ENCODE measurements at places on chromosomes 12 and 14.
A peak's percentile ranks its signal among the peaks of the same experiment; 100 is the strongest.

DNA sequence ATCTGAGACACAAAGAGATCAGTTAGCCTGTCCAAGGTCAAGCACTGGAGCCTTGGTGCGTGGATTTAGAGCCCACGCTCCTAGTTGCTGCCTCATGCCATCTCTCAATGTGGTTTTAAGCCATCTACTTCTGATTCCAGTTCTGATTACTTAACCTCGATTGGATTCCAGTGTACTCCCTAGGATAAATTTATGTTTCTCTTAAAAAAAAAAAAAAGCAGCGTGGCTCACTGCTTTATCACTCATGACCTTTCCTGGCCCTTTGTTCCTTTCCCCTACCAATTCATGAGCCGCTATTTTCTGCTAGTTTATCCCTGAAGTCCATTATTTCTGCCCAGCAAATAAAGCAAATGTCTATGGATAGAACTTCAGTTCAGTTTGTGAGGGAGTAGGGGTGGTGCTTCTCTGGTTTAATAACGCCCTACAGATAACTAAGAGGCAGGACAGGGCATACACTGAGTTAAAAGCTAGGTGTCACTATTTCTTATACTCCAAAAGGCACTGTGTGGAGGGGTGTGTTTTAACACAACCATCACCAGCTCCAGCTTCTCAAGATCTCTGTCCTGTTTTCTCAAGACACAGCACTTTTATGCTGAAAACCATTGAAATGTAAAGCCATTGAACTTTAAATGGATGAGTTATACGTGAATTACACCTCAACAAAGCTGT is 9.8 kb upstream of the PARP11 start:
- DNase-seq: peak; percentile 10

- peak; percentile 8 for DNase-seq
Observed at GRCh38 chr12:101592921-101593320, 1.9 kb upstream of the MYBPC1 start.

DNA sequence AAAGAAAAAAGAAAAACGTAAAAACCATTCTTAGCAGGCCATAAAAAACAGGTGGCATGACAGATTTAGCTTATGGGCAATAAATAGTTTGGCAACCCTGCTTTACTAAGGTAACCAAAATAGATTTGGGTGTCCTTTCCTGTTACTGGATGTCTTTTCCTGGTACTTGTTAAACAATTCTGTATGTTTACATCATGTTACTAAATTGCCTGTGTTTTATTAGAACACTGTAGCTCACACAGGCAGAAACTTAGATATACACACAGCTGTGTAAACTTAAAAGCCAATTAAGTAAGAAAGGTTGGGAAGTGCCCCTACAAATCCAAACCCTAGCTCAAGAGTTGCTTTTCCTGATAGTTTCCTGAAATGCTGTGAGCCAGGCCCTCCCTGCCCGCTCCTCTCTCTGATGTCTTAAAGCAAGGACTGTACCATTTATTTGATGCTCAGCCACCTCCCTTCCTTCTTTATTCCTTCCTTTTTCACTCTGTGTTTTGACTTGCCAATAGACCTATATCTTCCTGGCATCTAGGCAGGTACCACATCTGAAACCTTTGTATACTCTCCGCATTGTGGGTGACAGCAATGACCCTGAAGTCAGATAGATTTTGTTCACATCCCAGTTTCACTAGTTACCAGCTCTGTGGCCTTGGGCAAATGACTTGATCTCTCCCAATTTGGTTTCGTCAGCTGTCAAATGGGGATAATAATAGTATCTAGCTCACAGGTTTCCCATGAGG is 3.7 kb upstream of the CAMKK2 start:
- no peak for DNase-seq

- DNase-seq: no peak
Observed at GRCh38 chr14:23052182-23052623, 5.1 kb downstream of the CDH24 start.

- DNase-seq: peak; percentile 5
Observed at GRCh38 chr14:83744891-83745290, 1785.1 kb upstream of the FLRT2 start.

DNA sequence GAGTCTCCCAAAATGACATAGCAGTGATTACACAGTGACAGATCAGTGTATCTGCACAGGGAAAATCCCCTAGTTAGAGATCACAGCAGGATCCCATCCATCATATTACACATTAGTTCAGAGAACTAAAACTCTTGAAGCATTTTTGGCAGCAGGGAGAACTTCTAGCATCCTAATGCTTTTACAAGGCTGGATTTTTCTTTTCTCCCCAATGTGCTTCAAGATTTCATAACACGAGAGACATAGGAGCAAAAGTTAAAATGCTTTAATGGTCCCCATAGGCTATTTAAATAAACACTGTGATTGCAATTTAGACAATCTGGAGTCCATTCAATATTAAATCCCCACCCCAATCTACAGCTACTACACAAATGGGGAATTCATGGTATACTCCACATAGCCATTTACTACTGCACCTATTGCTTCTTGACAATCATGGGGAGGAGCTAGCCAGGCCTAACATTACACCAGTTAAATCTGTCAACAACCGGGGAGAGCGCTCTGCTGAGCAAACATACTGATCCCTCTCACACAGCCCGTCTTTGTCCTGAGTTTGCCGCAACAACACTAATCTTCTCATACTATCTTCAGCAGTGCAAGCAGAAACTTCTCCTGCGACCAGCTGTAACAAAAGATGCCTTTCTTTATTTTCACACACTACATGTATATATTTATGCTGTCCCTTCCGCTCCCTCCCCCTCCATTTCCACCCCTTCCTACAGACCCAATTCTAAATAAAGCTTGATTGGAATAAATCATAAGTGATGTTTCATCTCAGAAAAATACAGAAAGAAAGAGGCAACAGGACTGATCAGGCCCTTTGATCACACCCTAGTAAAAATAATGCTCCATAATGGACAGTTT is 120.3 kb upstream of the SOX5 start:
- no peak for DNase-seq

DNA sequence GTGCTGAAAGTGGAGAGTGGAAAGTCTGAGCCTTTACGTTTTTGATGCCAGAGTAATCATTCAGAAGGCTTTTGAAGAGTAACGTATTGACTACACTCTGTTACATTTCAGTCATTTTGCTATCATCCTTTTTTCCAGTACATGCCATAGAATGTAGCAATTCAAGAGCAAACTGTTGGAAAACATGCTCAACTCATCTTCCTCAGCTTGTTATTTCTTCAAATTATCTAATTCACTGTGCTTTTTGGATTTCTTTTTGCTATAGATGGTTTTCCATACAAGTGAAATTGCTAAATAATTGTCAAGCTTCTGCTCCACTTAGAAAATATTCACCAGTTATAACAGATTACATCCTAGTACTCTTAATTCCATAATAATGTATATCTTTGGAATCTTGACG is 129.9 kb upstream of the CLEC14A start:
- no peak for DNase-seq

GRCh38 chr12:76666290-76666835 is 97.6 kb upstream of the ZDHHC17 start:
- no peak for DNase-seq

DNA sequence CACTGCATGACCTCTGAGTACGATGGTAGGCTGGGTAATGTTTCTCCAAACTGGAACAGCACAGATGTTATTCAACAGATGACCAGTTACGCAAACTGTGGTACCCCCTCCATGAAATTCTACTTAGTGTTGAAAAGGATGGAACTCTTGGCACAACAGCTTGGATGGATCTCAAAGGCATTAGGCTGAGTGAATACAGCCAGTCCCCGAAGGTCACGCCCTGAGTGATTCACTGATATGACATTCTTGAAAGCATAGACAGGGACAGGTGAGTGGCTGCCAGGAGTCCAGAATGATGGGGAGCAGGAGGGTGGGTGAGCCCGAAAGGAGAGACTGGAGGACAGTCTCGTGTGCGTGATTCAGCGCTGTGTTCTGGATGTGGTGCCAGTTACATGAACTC is 187.5 kb upstream of the TMEM132C start:
- no peak for DNase-seq

GRCh38 chr12:103160622-103161021 is 203.1 kb downstream of the ASCL1 start:
- DNase-seq: no peak

GRCh38 chr14:29953501-29953900 is 25.9 kb upstream of the PRKD1 start:
- no peak for DNase-seq

DNA sequence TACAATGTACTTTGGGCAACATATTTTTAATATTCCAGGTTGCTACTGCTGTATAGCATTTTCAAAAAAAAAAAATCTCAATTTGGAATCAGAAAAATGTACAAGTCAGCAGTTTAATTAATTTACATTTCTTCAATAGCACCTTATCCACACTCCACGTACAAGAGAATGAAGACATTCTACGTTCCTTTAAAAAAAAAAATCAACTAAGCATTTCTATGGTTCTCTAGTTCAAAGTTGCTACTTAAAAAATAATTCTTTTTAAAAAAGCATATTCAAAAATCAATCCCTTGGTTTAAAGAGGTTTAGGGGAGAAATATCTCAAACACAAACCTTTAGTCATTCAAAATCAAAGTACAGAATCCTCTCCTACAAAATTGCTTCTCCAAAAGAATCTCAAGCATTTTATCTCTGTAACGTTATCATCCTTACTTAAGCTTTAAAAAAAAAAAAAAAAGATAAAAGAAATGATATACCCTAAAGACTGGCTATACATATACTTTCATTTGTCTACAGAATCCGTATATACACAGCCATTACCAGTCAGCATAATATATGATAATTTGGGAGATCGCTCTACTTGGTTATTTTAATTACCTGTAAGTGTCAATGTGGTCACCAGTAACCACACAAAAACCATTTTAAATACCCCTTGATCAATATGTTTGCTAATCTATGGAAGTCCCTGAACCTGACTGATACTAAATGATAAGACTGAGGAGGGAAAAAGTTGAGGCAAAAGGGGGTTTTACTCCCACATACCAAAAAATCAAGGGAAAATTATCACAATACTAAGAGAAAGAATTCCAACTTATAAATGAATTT is 2.7 kb downstream of the MED13L start:
- no peak for DNase-seq

GRCh38 chr12:11798856-11799501 is 149.5 kb downstream of the ETV6 start:
- DNase-seq: peak; percentile 98

GRCh38 chr14:68165274-68165843 is 345.8 kb downstream of the RAD51B start:
- no peak for DNase-seq

GRCh38 chr14:60707858-60708257 is 16.3 kb downstream of the SIX4 start:
- no peak for DNase-seq

DNA sequence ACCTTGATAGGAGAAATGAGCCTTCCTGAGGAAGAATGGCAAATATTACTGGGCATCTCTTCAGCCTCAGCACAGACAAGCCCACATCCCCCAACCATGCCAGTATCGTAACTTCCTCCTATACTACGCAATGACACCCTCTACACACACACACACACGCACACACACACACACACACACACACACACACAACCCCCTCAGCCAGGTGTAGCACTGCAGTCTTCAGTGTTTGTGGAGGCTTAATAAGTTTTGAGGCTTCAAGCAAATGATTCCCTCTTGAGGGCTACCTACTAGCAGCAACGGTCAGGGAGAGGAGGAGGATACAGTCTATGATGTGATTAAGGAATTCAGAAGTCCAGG is 1.6 kb downstream of the DGKA start:
- peak; percentile 43 for DNase-seq

DNA sequence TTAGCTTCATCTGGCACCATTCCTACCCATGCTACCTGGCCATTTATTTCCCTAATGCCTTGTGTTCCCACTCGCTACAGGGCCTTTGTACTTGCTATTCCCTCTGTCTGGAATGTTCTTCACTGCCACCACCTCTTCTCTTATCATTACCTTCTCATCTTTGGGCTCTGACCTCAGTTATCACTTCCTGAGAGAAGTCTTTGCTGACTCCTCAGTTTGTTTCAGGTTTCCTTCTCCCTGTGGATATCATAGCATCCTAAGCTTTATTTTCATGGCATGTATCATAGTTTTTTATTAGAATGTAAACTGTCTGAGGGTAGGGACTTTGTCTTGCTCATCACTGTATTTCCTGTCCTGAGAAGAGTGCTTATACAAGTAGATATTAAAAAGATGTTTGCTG is 29.7 kb downstream of the SPATS2 start:
- no peak for DNase-seq

DNA sequence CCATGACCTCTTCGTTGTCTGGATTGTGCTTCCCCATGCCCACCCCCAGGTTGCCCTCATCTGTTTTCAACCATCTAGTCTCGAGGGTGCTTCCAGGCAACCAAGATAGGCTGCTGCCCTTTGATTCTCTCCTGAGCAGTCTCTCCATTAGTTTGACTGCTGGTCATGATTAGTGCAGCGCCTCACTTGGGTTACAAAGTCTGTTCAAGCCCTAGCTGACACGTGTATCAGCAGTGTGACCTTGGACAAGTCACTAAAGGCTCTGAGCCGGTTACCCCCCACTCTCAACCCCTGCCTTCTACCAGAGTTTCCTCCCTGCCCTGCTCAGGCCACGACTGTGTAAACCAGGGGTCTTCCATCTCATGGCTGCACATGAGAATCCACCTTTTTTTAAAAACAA is 185.3 kb upstream of the PWP1 start:
- no peak for DNase-seq

DNA sequence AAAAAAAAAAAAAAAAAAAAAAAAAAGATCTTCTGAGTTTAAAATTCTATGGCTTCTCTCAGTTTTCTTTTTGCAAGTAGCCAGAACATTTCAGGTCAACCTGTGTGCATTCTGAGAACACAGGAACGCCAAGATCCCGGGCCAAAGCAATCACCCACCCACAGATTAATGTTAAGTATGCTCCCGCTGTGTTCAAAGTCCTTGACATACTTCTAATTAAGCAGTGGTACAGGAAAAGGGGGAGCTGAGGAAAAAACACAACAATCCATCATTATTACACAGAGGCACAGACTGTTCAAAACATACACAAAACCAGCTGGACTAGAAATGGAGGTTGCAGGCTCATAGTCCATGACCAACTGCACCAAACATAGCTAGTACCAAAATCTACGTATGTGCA is 2.8 kb downstream of the FBXO21 start:
- DNase-seq: no peak

DNA sequence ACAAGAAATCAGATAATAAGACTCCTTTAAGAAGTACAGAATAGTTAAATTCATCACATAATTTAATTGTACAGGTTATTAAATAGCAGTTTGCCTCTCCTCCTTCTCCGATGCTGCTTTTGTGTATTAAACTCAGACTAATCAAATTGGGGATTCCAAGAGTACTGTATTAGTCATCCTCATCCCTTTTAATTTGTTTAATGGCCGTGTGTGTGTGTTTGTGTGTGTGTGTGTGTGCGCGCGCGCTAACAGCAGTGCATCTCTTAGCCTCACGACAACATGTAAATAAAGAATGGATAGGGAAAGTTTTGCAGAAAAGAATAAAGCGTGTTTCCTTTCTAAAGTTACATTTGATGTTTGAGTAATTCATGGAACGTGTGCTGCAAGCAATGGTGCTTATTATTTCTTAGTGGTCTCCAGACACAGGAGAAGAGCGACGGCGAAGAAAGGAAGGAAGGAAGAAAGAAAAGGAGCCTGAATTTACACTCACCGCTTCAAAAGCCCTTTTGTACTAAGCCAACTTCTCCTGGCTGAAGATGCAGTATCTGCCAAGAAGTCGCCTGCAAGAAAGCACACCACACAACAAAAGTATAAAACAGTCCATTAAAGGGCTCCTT is 220.3 kb downstream of the ASCL1 start:
- no peak for DNase-seq

- DNase-seq: no peak
Observed at GRCh38 chr12:272942-273341, 10.3 kb upstream of the SLC6A13 start.

- DNase-seq: no peak
Observed at GRCh38 chr12:93429448-93429847, 12.3 kb downstream of the UBE2N start.
